NCI-H2081 (cell line): ENCODE measurements at places on chromosomes 2 and 18.

- DNase-seq = no peak
Measured at GRCh38 chr18:76420898-76421684, 74.0 kb downstream of the ZNF516 start.

GRCh38 chr2:99543247-99543646, 53.4 kb upstream of the REV1 start:
- no peak for DNase-seq

GRCh38 chr2:70536517-70537055, 17.0 kb downstream of the TGFA start:
- DNase-seq = no peak

- peak; percentile 68 for DNase-seq
Measured at GRCh38 chr18:808086-808485, 4.0 kb downstream of the YES1 start.

DNA sequence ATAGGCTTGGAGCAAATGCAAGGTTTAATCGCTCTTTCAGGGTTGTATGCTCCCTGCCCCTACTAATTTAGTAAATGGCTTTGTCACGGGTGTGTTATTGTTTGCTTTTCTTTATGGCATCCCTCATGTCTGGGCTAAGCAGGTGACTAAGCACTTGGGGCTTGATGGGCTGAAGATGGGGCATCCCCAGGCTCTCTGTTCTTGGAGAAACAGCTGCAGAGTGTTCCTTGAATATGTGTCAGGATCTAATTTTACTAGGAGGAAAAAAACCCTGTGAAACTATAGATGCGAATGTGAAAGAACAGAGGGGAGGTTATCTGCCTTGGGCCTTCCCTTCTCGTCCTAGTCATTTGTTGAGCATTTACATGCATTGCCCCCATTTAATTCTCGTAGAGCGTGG, 94.7 kb upstream of the TAF1B start:
- DNase-seq = no peak

GRCh38 chr18:63974991-63975390, 5.1 kb downstream of the SERPINB8 start:
- DNase-seq = no peak

DNA sequence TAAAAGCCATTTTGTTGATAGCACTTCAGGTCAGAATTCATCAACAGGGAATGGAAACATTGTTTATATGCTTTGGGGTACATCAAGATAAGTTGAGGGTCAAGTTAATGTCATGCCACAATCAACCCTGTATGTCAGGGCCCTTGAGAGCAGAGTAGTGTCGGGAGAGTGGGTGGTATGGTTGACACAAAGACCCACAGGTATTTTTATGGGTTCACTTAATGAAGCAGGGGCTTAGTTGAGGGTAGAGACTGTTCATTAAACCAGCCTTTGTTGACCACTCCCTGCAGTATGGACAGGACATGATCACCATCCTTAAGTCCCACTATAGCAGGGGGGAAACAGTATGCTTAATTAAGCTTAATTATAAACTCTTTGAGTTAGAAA, 5.7 kb downstream of the RPL37A start:
- no peak for DNase-seq

DNA sequence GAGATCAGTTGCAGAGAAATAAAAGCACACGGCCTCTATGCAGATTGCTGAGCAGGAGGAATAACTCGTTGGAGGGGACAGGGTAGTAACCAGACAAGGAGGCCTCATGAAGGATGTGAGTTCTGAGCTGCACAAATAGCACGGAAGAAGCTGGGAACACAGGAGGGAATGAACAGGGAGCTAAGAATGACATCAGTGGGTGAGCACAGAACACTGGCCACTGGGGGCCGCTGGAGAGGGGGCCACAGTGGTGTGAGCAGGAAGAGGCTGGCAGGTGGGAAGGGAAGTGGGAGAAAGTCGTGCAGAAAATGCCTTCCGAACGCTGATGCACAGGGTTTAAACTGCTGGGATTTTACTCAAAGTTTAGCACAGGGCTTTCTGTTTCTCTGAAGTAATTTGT, 61.0 kb downstream of the ZAP70 start:
- DNase-seq = no peak

DNA sequence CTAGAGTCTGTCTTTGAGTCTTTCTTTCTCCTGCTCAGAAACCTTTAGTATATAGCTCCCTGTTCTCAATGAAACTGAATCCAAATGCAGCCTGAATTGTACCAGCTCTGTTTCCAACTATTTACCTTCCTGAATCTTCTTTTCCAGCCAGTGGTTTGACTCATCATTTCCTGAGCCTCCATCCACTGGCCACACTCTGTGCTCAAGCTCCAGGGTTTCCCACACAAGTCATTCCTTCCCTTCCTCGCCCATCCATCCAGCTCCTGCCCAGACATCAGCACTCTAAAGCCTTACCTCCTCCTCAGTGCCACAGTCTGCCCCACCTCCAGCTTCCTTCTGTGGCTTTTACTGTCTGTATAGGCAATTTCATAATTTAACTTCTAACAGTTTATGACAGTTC, 233.6 kb upstream of the RASGRP3 start:
- DNase-seq = no peak

GRCh38 chr2:24939353-24939752, 19.3 kb upstream of the ADCY3 start:
- DNase-seq = no peak

DNA sequence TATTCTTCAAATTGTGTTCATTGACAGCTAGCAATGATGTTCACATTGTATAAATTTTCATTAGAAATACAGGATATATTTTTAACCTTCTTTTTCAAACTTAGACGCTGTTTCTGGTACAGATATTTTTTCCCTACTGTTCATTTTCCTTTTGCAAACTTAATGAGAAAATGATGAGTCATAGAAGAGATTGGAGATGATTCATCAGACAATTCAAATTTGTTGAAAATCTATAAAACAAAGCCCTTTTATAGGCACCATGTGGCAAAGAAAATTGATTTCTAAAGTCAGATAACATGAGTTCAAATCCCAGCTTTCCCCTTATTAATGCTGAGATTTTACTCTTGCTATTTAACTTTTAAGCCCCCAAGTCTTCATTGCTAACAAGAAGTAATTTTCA, 728.8 kb upstream of the DDX18 start:
- no peak for DNase-seq

GRCh38 chr18:54734059-54734458, 94.2 kb upstream of the RAB27B start:
- DNase-seq = no peak

DNA sequence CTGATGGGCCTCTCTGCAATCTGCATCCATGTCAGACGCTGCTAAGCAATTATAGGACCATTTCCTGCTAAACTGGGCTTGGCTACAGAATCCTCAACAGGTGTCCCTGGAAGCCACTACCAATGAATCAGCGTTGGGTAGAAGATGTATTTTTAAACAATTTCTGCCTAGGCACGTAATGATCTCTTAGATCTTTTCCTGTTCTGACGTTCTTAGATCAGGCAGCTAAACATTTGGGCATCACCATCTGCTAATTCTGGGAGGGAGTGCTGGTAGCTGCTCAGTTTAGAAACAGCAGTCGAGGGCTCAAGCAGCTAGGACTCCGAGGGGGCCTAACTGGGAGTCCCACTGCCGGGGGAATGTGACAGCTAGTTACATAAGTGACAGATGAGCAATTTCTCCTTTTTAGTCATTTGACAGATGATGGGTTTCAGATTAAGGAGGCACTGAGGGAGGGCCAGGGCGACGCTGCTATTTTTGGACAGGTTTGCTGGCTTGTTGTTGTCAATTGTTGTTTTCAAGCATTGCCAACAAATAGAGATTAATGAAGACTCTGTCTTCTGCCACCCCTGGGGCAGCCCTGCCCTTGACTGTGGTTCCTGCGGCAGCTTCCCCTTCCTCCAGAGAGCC, 92.7 kb downstream of the MRO start:
- peak; percentile 1 for DNase-seq

- DNase-seq = no peak
Measured at GRCh38 chr2:66201242-66201641, 233.7 kb upstream of the MEIS1 start.

- DNase-seq = no peak
Measured at GRCh38 chr18:76892832-76893231, 70.5 kb downstream of the ZNF236 start.

DNA sequence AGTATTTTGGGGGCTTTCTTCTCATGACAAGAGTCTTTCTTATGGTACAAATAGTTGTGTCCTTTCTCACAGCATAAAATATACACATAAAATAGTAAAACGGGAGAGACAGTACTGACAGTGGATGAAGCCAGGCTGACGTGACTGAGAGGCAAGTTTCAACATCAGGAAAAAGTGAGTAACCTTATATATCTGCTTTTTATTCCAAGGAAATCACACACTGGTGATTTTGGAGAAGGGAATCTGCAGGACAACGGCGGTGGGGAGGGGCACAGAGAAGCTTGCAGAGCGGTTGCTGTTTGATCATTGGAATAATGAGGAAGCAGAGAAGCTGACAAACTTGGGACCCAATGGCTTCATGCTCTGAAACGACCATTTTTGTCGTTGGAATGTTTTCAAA, 130.6 kb upstream of the ZNF236 start:
- DNase-seq = no peak

GRCh38 chr2:162874412-162874811, 35.8 kb upstream of the KCNH7 start:
- DNase-seq = no peak

DNA sequence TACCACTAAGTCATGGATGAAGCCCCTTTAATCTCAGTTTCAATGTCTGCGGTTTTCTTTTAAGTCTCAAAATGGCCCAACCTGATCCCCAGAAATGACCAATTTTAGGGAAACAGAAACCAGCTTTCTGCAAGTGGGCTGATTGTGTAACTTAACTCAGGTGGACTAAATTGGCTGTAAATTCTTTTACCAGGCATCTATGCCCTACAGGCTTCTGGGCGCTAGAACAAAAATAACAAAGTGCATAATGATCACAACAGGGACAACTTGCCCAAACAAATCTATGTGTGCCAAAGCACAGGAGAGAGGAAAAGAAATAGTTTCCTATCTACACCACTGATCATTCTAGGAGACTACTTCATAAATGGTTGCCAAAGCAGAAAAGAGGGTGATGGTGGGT, 112.3 kb upstream of the SETBP1 start:
- DNase-seq = no peak

GRCh38 chr2:8248623-8248957, 433.3 kb upstream of the ID2 start:
- no peak for DNase-seq

GRCh38 chr2:5849562-5849961, 157.4 kb downstream of the SOX11 start:
- DNase-seq = no peak

DNA sequence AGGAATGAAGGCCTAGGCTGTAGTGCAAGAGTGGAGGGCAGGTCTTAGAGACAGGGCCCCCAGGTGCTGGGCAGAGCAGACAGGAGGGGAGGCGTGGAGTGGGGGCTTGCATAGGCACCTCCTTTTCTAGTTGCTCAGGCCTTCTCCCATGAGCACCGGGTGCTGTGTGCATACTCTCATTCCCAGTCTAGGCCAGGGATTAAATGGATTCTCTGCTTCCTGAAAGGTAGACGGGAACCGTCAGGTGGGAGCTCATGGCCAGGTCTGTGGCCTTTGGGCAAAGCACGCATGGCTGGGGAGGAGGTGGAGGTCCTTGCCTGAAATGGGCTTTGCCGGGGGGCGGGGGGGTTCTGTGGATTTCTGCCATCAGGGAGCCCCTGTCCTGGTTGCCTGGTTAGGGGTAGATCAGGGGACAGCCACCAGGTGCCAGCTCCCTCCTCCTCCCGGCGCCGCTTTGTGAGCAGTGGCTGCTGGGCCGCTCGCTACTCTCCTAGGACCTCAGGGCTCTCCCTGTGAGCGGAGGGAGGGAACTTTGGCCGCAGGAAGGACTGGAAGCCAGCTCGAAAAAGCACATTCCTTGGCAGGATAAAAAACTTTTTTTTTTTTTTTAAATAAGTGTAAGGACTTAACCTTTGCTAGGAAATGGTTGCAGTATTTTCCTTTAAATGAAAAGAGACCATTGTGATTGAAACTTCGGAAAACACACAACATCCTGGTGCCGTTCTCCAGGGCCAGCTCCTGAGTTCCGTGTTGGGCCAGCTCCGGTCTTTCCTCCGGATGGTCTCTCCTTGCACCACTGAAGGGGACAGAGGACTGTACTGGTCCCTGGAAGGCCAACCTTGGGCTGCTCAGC, 82.8 kb upstream of the HAAO start:
- no peak for DNase-seq

DNA sequence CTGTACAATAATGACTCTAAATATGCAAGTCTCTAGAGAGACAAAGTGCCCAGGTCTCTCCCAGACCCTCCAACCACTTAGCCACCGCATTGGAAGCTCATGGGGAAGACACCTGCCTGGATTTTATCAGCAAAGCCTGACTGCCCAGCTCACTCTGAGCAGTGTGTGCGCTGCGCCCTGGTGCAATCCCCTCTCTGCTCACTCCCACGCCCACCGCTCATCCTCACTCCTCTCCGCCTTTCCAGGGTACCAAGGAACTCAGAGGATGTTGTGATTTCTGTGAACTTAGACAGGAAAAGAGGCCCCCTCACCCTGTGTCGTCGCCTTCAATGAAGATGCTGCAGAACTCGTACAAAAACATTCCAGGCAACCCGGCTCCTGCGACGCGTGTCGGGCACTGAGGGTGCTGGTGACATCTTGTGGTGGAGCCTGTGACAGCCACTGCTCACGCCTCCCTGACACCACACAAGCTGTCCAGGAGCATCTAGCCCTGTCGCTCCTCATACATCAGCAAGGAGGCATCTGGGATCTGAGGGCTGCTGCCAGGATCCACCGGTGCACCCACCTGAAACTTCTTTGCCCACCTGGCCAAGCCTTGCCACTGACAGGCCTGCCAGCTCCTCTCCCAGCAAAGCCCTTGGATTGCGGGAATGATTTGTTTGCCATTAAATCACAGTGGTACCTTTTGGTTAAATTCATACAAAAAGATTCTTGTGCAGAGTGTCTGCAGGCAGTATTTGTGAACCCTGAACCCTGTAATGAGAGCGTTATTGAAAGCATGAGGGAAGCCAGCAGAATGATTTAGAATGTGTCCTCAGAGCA, 220.4 kb downstream of the ZNF516 start:
- peak; percentile 41 for DNase-seq

DNA sequence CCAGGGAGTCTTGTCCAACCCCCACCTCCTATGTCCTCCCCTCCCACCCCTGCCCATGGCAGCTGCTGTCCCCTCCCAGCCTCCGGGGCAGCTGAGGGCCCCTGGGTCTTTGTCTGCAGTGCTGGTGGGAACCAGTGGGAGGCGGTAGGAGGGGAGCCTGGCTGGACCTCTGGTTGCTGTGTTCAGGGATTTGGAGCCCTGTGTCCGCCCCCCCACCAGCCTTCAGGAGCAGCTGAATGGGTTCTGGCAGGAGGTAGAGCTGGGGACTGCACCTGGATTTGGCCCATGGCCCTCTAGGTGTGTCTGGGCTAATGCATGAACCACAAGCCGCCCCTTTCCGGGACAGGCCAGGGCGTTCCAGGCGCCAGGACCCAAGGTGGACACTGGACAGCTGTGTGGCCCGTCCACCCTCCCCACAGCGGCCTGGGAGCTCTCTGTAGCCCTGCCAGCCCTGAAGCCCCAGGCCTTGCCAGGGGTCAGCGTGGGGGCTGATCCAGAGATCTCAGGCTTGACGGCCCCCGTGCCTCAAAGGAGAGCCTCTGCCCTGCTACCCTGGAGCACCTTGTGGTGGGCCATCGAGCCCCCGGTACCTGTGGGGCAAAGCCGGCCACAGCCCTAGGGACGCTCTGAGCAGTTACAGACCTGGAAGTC, 25.4 kb downstream of the GPC1 start:
- no peak for DNase-seq
